ENCODE measurements at places on chromosomes 4 and X.

GRCh38 chrX:101708163-101708562 is 48.5 kb upstream of the ARMCX2 start:
- no peak for DNase-seq

DNA sequence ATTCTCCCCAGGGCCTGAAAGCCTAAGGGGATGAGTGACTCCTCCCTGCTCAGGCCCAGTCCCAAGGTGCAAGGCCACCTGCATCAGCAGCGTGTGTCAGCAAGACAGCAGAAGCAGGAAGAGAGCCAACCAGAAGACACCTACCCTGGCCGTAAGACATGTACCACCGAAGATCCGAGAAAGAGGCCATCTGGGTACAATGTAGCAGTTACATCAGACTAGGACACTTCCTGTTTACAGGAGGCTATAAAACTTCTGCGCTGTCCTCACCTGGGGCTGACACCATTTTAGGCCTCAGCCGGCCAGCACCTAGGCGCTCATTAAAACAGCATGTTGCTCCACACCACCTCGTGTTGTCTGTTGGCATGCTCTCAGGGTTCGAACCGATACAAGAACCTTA is 19.1 kb upstream of the HERC6 start:
- no peak for DNase-seq

DNA sequence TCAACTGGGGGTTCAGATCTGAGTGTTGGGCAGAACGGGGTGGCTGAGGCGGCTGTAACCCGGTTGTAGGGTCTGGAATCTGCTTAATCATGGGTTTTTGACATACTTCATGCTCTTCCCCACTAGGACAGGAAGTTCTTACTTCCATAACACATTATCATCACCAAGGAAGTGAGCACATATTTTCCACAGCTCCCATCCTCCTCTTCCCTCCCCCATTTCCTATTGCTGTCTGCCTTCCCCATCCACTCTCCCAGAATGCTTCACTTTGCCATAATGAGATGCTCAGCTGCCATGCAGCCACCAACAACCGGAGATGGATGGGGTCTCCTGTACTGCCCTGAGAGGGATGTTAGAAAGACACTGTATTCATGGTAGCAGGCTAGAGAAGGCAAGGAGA is 6.4 kb upstream of the DCUN1D4 start:
- no peak for DNase-seq

DNA sequence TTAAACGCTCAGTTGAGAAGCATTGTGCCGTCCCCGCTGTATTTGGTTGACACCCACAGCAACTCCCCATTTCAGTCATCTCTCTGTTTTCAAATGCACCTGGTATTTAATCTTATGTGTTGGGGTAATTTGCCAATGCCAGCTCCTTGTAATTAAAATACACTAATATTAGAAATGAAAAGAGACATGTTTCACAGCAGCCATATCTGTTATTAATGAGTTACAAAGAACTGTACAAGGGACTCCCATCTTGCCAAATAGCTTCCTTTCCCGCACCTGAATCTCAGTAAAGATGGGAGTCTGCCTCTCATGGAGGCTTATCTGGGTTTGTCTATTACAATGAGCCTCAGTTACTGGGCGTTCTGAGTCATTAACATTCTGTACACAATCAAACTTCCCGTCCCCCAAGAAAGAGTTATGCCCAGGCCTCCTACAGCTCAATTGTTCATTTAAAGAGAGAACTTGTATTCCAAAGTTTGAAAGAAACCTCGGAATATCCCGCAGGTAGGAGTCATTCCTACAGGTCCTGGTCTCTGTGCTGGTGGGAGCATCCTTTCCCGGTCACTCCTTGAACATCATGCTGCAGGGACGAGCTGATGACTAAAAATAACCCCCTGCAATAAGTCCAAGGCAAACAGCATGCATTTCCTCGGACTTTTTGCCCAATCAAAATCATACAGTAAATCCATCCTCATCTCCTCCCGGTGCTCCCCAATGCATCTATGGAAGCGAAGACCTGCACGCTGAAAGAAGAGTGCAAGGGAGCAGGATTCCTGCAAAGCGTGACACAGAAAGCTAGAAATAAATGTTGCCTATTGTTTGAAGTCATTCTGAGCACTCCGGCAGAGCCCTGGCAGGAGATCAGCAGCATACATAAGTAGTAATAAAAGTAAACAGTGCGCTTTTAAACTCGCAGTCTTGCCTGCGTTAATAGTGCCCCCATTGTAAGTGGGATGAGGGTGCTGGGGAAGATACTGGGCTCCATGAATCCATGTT is 926 bp downstream of the NDP start:
- no peak for DNase-seq

DNA sequence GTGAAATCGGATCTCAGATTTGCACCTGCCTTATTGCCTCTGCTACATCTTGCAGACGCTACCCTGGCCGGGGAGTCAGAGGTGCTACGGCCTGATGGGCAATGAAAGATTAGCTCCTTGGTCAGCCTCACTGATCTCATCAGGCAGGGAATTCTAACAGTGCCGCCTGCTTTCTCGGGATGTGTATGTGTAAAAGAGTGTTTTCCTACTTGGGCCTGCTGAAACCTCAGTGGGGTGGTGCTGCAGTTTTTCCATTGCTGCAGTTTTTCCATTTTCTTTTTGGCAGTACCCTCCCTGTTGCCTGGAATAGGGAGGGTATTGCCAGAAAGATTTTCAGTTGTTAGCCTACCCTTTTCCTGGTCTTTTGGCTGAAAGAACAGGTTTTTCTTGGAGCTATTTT is 117.5 kb downstream of the CDKL5 start:
- no peak for DNase-seq

- no peak for DNase-seq
Observed at GRCh38 chr4:103303011-103303410, 104.9 kb upstream of the CENPE start.

DNA sequence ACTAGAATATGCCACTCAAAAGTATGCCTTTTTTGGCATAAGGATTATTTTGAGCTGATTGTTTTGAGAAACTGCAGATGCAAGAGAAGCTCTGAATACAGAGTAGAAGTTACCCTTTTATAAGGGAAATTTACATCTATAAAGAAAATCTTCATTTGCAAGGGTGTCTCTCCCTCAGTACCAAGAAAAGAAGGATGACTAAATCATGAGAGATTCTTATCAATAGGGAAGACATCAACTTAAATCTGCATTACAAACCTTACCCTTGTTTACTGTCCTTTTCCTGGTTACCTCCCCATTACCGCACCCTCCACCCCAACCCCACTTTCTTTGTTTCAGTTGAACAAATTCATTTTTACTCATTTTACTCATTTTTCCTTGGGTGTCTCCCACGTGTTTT is 62.5 kb downstream of the RLIM start:
- no peak for DNase-seq

DNA sequence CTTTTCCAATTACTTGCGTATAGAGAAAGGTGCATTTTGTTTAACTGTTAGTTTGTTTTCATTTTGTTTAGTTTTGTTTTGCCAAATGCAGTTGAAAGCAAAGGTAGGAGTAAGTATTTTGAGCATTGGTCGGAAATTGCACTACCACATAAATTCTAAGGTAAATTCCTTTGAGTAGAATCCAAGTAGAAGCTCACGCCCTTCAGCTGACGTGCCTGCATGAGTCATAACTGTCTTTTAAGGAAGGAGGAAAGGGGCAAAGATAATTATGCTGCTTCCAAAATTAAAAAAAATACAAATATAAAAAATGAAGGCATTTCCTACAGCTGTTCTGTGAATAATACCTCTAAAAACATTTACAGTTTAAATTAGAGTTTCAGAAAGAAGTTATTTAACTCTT is 110.2 kb upstream of the MYOZ2 start:
- DNase-seq = no peak

DNA sequence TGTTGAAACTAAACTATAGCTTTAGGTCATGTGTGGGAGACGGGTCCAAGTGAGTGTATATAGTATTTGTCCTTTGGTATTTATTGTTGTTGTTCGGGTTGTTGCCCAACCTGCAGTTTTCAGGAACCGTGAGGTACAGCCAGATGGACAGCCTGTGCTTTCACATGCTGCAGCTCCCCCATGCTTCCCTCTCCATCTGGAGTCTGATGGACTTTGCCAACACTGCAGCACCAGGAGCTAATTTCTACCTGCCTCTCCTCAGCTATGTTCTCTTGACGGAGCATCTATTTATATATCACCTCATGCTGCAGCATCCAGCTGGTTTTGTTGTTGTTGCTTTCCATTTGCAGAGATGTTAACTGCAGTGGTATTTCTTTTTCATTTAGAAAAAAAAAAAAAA is 80.1 kb downstream of the TLL1 start:
- DNase-seq = no peak

DNA sequence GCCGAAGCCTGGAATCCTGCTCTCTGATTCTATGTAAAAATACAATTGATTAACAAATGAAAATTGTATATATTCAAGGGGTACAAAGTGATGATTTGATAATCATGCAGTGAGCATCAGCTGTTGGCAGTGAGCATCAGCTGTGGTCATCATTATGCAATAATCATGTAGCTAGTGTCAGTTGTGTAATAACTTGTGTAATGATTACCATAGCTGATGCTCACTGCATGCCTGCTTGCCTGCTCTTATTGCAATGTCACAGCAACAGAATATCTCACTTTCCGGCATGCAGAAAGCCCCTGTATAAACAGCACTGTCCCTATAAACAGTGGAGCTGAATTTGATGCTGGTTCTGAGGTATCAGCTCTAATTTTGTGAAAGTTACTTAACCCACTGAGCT is 46.8 kb downstream of the SULT1B1 start:
- no peak for DNase-seq

DNA sequence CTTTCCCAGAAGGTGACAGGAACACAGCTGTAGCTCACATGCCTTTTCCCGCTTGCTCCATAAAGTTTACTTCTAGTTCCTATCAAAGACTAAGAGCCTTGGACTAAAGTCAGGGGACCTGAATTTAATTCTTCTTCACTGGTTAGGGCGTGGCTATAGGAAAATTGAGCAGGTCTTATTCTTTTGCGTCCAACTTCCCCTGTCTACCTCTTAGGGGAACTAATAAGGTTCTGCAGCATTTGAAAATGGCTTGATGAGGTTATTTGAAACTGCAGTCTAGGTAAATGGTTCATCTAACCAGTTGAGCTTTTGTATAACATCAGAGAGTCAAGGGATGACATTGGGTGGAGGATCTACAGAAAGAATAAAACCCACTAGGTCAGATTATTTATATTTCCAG is 2.6 kb downstream of the ARHGAP10 start:
- DNase-seq = no peak

- no peak for DNase-seq
Observed at GRCh38 chr4:147174591-147174990, 228.9 kb upstream of the TTC29 start.

- no peak for DNase-seq
Observed at GRCh38 chr4:176735300-176735699, 57.4 kb downstream of the VEGFC start.

- DNase-seq = no peak
Observed at GRCh38 chr4:158814636-158815330, 46.0 kb downstream of the FNIP2 start.

GRCh38 chrX:42090395-42090794 is 167.0 kb upstream of the CASK start:
- no peak for DNase-seq

DNA sequence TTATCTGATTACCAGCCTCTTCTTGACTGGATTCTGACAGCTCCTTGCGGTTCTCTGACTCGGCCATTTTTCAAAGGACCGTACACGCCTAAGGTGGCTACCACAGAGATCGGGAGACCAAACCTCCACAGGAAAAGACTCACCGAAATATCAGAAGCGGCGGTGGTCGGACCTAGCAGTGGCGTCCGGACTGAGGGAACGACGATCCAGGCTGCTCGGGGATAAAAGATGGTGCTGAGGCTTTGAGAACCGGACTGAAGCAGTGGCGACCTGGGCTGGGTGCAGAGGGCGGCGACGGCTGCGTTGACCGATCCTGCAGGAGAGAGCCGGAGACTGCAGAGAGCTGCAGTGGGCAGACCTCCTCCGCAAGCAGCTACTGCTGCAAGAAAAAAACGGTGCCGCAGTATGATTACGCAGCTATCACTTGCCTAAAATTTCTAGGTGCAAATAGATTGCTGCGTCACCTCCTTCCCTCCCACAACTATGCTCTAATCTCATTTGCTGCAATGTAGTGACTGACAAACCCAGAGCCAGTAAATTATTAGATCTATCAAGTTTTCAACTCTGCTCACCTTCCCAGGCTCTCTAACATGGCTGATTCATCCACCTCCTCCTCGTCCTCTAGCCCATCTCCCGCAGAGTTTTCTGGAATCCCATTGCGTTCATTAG is at the start of gene NAP1L2:
TSS of gene NAP1L2 (minus strand) at position 426 of the 669 bp plus-strand sequence. CDS start at position 67, 359 bp downstream.
- no peak for DNase-seq

DNA sequence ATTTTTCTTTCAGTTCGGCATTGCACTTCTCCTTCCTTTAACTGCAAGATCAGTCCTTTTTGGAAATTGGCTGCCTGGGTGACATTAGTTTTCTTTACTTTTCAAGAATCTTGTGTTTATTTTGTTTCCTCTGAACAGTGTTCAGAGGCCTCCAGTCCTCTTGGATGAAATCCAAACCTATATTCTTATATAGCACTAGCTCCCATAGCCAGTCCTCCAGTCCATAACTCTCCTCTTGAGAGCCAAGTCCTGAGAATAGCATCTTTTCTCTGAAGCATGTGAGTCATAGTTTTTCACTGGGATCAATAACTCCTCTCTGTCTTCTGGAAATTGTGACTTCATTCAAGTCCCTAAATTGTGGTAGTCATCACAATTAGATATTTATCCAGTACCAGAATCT is 357.5 kb downstream of the RAPGEF2 start:
- no peak for DNase-seq

DNA sequence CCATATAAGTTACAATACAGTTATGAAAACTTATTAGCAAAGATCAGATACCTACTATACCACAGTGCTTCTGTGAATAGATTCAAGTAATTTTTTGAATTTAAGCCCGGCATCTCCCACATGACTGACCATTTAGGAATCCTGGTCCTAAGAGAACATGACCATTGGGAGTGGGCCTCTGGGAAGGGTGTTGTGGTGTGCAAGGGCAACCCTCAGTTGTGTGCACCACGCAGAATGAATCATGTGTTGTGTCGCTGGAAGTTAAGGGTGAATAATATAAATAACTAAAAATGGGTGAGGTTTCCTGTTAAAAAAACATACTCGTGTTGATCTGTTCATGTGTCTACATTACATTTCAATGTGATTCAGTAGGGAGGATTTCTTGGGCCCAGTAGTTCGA is 15.5 kb downstream of the CPE start:
- no peak for DNase-seq

DNA sequence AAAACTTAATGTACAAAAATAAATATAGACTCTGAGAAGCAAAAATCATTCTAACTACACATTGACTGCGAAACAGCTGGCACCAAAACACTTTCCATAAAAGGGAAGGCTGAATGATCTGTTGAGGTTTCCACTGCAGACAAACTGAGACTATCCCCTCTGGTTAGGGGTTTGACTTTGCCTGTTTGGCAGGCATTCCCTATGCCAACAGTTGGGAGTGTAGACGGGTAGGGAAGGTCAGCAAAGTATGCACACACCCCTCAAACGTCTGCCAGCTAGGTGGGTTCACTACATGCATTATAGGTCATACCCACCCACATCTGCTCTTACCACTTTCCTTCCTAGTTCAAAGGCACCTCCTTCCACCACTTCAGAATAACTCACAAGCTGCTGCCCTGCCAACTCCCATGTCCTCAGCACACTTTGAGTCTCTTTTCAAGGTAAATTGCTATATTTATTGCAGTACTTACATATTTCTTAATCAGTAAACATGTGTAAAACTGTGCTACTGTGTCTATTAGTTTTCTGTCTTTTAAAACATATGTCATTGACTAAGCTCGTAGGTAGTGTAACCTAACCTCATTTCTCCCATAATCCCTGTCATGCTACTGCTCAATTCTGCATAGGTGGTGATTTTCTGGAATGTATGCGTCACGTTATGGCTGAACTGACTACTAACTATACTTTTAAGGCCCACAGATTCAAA is 12.4 kb downstream of the CTSO start:
- no peak for DNase-seq
